Activated CD4-positive, alpha-beta T cell treated with anti-CD3 and anti-CD28 coated beads for 36 hours (primary cell): ENCODE measurements at places on chromosomes 13 and 19. TPM values are rescaled to one million over a fixed set of nuclear protein-coding genes. Genes with fewer than 3 reads are reported as not detected.

ZNF780A gene
- 19.2 TPM for total RNA-seq

GRCh38 chr13:74066937-74067336 lies 67.3 kb downstream of the KLF12 start:
- no peak overlapping the region for H3K4me3 ChIP-seq
- no peak for DNase-seq
- H3K27me3 ChIP-seq = no peaks in the 10 kb centered on the region
- peaks cover 80% of the 10 kb centered on the region for H3K4me1 ChIP-seq
- H3K36me3 ChIP-seq = peaks cover 5% of the 10 kb centered on the region

NHLRC3 gene
- 12.3 TPM for total RNA-seq

DNA sequence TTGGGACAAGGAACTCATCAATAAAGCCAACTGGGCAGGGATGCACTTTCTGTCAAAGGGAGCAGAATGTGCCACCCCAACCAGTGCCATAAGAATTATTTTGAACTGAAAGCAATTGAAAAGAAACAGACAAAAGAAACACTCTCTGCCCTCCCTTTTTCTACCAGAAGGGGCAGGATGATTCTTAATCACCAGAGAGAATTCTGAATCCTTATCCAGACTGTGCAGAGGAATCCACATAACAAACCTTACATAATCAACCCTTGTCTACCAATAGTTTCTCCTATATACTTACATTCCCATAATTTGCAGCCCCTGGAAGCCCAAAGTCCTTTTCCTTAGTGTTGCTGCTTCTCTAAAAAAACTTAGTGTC lies 520.7 kb upstream of the NBEA start:
- no peaks in the 10 kb centered on the region for H3K27me3 ChIP-seq
- no peaks in the 10 kb centered on the region for H3K4me1 ChIP-seq
- H3K4me3 ChIP-seq = no peak overlapping the region
- H3K27ac ChIP-seq = no peak overlapping the region
- DNase-seq = no peak

BRME1 gene
- total RNA-seq = 5.3 TPM

GRCh38 chr13:34522808-34523207 lies 419.3 kb upstream of the NBEA start:
- peaks cover 3% of the 10 kb centered on the region for H3K27me3 ChIP-seq
- no peaks in the 10 kb centered on the region for H3K4me1 ChIP-seq
- no peak overlapping the region for H3K27ac ChIP-seq

FPR3 gene
- total RNA-seq = not detected

GRCh38 chr13:88189728-88190127 lies 518.6 kb downstream of the SLITRK5 start:
- H3K27me3 ChIP-seq = no peaks in the 10 kb centered on the region
- no peak for DNase-seq
- no peaks in the 10 kb centered on the region for H3K36me3 ChIP-seq
- no peak overlapping the region for H3K27ac ChIP-seq
- no peaks in the 10 kb centered on the region for H3K4me1 ChIP-seq
- no peak overlapping the region for H3K4me3 ChIP-seq

DNA sequence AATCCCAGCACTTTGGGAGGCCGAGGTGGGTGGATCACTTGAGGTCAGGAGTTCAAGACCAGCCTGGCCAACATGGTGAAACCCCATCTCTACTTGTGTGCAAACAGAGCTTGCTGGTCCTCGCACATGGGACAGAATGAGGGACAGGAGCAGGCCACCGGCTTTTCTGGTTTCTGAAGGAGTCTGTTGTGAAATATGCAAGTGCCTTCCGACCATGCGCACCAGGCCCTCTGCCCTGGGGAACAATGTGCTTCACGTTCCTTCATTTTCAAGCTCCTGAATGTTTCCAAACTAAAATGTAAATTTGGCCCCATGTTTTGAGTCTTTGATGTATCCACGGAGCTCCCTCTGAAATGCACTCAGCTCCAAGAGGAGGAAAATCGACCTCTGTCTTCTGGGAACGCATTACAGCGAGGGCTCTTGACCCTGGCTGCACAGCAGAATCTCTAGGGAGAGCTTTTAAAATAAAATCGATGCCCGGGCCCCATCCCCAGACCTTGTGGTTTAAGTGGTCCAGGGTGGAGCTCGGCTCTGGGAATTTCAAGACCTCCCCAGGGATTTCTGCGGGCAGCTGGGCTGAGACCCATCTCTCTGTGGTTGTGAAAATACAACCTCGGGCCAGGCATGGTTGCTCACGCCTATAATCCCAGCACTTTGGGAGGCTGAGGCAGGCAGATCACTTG lies 9.3 kb upstream of the ACP4 start:
- H3K36me3 ChIP-seq = no peaks in the 10 kb centered on the region
- no peak overlapping the region for H3K27ac ChIP-seq
- no peak for DNase-seq
- peaks cover 12% of the 10 kb centered on the region for H3K4me1 ChIP-seq
- peaks cover 50% of the 10 kb centered on the region for H3K27me3 ChIP-seq

DNA sequence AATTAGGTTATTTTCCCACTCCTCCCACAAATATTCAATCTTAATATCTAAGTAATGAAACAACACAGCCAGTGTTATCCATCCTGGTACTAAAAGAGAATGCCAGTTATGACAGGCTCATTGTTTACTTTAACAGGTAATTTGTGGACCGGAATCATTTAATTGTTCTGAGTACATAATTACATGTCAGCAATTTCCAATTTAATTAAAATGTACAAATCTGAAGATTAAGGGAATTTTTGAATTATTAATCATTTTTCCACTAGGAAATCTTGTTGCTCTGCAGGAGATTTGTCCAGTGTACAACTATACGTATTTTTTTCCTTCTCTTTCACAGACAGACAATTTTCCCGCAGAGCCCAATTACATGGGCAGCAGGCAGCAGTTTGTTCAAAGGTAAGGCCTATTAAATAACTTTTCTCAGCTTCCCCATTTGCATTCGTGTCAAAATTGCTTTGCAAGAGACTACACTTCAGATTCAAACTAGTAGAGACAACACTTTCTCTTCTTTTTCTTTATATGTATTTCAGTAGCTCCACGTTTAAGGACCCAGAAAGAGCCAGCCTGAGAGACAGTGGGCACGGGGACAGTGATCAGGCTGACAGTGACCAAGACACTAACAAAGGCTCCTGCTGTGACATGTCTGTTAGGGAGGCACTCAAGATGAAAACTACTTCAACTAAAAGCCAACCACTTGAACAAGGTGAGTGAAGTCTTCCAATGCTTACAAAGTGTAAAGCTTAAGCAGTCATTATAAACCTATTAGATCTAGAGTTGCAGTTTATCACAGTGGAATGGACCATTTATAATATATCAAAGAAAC lies 34.8 kb downstream of the PCDH17 start:
- no peak overlapping the region for H3K4me3 ChIP-seq
- DNase-seq = no peak
- no peaks in the 10 kb centered on the region for H3K36me3 ChIP-seq
- H3K27me3 ChIP-seq = no peaks in the 10 kb centered on the region
- H3K27ac ChIP-seq = no peak overlapping the region
